K562 (cell line): ENCODE measurements at places on chromosomes 3 and 15.

DNA sequence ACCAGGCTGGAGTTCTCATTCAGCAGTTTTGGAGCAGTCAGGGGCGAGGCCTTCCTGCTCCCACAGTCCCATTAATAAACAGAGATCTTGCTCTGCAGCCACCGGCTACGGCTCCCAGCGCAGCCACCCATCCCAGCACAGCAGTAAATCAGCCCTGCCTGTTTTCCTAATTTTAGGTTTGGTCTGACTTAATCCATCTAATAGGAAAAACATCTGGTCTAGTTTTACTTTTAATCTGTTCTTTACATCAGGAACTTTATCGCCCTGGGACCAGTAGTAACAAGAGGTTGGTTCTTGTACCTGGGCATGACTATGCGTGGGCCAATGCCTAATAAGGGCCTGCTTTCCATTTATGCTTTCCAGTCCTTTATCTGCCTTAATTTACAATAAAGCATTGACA, 264.0 kb upstream of the DPH6 start:
- no peak for DNase-seq

DNA sequence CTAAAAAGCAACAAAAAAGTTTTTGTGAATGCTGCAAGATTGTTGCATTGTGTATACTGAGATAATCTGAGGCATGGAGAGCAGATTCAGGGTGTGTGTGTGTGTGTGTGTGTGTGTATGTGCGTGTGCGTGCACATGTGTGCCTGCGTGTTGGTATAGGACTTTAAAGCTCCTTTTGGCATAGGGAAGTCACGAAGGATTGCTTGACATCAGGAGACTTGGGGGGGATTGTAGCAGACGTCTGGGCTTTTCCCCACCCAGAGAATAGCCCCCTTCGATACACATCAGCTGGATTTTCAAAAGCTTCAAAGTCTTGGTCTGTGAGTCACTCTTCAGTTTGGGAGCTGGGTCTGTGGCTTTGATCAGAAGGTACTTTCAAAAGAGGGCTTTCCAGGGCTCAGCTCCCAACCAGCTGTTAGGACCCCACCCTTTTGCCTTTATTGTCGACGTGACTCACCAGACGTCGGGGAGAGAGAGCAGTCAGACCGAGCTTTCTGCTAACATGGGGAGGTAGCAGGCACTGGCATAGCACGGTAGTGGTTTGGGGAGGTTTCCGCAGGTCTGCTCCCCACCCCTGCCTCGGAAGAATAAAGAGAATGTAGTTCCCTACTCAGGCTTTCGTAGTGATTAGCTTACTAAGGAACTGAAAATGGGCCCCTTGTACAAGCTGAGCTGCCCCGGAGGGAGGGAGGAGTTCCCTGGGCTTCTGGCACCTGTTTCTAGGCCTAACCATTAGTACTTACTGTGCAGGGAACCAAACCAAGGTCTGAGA, 4.7 kb downstream of the BHLHE40 start:
- DNase-seq = peak; percentile 83

- DNase-seq = peak; percentile 67
These were observed 11.0 kb downstream of the NDUFB5 start for GRCh38 chr3:179615458-179616173.

DNA sequence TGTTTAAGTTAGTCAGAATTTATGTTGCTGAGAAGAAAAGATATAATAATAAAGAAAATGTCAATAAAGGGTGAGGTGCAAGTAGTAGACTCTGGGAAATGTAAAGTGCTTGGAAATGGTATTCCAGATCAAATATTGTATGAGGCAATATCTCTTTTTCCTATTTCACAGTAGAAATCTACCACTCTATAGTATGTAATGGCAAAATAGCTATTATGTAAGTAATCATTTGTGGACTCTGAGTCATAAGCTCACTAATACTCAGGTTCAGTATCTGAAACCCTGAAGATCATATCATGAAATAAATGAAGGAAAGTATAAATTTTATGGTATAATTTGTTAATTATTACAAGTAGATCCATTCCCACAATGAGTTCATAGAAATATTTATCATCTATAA, 322.1 kb downstream of the PYDC2 start:
- no peak for DNase-seq

- DNase-seq = no peak
These were observed 9.7 kb upstream of the SCAANT1 start for GRCh38 chr3:63921741-63922482.

DNA sequence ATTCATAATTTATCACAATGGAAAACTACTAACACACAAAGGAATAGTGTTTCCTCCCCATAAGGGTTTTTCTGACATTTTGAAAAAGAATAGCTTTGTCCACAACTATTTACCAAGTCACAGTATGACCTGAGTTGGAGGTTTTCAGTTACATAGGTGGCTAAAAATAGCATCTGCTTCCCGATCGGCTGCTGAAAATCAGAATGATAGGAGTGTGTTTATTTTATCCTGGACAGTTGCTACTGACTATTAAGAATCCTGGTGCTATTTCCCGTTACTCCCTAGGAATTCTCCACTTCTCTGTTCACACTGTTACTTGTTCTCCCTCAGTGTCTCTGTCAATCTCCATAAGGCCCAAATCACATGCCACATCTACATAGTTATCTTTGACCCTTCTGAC, 353.9 kb upstream of the RARB start:
- DNase-seq = no peak

DNA sequence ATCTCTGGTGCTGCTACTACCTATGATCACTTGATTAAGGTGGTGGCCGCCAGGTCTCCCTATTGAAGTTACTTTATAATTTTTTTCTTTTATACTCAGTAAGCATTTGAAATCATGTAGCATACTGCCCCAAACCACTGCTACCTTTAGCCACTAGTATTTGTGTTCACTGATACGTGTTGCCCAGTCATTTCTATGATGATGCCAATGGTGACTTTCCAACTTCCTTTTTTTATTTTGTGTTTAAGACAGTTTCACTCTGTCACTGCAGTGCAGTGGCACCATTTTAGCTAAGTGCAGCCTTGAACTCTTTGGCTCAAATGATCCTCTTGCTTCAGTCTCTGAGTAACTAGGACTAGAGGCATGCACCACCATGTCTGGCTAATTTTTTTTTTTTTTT, 598.2 kb downstream of the NAALADL2 start:
- no peak for DNase-seq

GRCh38 chr3:73448761-73449301, 175.9 kb downstream of the PDZRN3 start:
- no peak for DNase-seq

DNA sequence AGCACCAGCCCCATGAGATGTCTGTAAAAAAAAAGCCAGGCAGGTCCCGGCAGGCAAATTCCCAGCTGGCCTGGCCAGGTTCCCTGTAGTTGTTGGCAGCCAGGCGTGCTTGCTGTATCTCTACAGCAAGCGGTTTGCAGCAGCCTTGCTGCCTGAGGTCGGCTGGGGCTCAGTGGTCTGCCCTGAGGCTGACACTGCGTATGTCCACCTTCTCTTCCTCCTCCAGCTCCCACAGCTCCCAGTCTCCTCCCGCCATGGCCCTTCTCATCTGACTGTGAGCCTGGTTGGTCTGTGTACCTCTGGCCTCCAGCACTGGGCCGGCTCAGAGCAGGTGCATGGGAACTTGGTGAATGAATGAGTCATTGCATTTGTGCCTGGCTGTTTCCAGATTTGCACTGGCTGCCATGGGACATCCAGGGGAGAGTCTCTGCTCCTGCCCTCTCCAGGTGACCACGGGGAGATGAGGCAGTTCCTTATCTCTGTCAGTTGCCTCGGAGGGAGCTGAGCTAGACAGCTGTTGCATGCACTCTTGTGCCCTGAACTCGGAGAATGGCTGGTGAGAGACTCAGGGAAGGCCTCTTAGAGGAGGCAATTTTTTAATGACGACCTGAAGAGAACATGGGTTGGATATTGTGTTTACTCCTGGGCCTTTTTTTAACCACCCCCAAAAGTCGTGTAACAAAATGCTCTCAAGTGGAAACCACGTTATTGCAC, 43.0 kb downstream of the SPSB4 start:
- DNase-seq = no peak

DNA sequence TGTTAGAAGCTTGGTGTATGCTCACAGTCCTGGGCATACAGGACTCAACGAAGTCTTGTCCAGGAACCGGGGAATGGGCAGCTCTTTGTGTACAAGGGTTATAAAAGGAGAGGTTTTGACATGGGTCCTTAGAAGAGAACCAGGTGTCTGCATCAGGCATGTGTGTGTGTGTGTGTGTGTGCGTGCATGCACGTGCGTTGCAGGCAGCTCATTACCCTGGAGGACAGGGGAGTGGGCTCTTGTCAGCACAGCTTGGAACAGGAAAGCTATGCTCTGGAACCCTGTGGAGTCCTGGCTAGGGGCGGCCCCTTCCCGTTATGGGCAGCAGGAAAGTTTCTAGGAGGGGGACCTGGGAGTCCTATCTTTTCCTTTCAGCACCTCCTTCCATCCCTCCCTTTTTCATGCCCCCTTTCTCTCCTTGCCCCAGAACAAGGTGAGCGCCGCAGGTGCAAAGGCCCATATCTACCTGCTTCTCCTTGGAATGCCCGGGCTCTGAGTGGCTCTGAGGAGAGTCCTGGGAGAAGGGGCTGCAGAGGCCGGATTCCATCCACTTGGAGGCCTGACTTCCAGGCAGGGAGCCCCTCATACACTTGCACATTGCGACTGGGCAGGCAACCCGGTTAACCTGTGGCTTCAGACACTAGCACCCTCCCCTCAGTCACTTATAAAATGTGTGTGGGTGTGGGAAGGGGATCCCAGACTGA, 33.9 kb upstream of the LCTL start:
- no peak for DNase-seq

GRCh38 chr15:42141795-42142667, 14.4 kb downstream of the PLA2G4F start:
- no peak for DNase-seq

GRCh38 chr3:108117241-108117775, 26.5 kb upstream of the CD47 start:
- DNase-seq = no peak

DNA sequence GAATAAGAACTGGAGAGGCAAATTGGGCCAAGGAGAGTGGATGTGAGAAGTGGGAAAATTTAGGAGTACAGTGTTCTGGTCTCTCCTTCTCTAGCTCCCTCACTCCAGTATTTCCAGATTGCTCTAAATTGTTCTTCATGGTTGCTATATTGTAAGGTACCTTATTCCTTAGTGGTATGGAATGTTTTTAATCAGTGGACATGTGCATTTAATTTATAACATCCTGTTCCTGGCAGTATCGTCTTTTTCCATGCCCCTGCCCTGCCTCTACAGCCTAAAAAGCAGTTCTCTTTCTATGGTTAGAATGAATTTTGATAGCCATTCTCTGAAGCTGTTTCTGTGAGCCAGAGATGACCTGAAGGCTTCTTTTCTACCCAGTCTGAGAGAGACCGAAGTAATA, 180.5 kb downstream of the TCF12 start:
- DNase-seq = no peak

- no peak for DNase-seq
These were observed 64.5 kb upstream of the MBNL1 start for GRCh38 chr3:152204218-152204617.

GRCh38 chr3:20013396-20013795, 1.3 kb upstream of the PP2D1 start:
- DNase-seq = peak; percentile 34

DNA sequence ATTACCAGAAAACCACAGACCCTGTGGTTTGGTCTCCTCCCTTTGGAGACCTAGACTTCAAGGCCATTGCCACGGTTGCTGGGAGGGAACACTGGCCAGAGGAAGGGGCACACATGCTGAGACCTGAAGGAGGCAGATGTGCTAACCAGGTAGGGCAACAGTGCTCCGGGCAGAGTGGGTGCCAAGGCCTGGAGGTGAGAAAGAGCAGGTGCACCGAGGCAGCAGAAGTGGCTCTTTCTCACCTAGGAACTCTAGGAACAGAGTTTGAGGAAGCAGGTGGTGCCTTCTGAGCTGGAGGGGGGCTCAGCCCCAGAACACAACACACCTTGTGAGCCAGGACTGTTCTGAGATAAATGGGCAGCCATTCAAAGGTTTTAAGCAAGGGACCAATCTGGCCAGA, 106.1 kb downstream of the MEGF11 start:
- DNase-seq = no peak

- no peak for DNase-seq
These were observed 54.0 kb downstream of the OTOL1 start for GRCh38 chr3:161550491-161551195.

- DNase-seq = peak; percentile 73
These were observed 1.8 kb upstream of the ZSCAN2 start for GRCh38 chr15:84598993-84599392.

DNA sequence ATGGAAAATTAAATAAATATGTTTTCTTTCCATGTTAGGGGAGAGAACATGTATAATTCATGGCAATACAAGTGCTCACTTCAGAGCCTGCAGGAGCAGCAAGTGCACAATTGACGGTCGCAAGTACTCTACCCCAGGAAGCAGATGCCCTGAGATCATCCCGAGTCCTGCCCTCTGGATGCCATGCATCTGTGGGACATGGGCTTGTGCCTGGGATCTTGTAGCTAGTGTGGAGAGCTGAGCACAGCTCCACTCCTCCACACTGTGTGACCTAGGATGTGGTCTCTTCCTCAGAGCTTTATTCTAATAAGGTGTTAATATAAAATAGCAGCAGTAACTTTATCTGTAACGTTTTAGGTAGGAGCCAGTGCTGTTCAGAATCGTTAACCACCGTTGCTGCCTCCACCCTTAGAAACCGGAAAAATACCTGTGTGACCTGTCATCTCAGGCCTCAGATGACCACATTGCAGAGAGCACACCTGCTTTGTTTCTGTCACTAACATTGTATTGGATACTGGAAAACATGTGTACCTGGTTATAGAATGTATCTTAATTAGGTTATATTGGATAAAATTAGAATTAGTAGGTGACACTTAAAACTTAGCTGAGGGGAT, 105.0 kb upstream of the GOLGA6L6 start:
- DNase-seq = peak; percentile 17

DNA sequence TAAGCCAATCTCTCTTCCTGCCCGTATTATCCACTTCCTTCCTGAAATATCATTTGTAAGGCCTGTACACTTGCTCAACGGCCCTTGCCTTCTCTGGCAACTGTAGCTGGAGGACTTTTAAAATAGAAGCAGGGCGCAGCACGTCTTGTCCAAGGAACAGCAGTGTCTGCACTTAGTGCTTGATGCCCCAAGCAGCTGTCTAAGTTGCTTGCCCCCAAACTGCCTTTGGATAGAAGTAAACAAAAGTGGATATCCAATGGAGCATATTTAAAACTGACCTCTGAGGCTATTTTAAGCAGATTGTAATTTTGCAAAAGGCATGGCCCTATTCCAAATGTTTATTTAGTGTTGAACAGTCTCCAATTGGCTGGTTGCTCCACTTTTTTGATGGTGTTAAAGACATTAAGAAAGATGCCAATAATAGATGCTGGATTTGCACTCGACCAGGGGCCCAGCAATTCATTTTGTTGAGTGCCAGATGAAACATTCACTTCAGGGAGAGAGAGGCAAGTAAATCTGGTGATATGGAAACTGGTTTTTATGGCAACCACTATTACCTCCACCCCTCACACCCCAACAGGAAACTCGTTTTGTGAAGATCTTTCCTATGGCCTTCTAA, 526.8 kb upstream of the TBL1XR1 start:
- DNase-seq = no peak
